ENCODE measurements at places on chromosomes 2 and 18.

DNA sequence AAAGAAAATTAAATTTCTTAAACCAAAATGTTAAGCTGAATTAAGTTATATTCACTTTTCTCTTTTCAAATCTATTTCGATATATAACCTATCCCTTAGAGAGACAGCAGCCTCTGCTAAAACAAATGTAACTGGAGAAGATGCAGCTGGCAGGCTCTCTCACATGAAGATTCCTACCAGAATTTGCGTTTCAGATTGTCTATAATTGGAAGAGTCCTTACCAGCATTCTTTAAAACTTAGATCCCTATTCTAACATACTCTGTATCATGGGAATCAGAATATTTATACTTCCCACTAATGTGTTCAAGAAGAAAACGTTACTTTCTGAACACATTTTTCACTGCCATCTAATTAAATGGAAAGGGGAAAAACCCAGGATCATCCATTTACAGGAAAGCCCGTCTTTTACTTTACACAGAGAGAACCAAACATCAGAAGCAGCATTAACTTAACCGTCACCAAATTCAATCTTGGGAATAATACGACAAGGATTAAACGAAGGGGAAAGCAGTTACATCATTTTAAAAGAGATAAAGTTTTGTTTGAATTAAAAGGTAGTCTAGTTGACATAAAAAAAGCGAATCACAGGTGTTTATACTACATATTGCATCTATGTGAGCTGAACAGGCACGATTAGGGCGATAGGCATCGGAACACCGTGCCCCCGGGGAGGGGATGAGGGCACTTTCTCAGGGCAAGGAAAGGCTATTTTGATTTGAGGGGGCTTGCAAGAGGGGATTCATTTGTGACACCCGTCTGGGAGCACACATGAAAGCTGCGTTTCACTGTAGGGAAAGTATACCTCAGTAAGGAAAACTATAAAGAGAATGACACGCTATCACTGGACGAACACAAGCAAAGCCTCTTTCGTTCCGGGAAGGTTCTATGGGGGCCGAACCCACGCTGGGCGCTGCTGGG is 1.3 kb downstream of the PTPN2 start:
- DNase-seq, result no peak

DNA sequence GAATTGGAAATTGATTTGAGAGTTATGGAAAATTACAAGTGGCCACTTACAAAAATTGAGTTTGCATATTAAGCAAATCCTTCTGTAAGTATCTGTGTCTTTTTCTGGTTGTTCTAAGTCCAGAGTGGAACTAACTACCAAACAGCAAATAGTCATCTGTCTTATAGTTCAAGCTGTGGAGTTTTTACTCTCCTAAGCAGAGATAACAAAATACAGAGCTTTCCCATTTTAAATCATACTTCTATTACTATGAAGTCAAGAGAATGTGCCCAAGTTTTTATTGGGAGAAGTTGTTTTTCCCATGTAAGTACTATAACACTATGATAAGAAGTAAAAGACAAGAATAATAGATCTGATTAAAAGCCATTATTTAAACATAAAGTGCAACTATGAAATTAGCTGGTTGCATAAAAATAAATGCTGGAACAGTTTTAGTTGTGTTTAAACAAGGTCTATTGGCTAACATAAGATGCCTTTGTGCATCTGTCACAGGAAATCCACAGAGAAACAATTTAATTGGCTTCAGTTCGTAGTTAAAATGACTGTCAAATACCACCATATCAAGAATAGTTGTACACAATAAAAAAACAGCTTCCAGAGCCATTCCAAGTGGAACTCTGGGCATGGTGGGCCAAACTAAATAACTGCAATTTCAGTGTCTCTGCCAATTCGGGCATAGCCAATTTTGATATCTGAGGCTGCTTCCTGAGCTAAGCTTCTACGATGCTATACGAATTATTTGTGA is 1467.4 kb upstream of the NXPH2 start:
- DNase-seq, result no peak

DNA sequence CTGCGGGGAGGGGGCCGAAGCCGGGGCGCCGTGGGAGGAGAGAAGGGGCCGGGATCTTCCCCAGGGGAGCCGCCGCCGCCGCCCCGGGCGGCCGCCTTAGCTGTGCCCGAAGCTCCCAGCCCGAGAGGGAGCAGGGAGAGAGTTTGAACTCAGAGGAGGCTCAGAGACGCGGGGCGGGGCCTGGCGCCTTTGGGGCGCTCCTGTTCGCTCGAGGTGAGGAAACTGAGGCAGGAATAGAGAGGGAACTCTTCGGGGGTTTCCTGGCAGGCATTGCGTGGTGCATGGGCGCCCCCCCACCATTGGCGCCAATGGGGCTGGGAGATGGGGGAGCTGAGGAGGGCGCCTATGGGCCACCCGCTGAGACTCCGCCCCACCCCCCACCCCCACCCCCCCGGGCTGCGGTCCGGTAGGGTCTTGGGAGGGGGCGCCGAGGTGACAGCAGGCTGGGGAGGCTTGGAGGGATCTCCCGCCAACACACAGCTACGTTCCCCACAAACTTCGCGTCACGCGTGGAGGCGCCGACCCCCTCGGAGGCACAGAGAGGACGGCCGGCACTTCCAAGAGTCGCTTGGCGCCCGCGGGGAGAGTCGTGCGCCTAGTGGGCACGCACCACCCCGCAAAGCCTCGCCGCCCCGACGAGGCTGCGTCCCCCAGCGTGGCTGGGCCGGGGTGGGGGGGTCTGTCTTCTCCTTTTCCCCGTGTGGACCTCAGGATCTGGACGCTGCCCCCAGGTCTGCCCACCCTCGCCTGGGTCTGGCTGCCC is 680 bp downstream of the CTDSP1 start:
- no peak for DNase-seq

GRCh38 chr2:50181212-50181611 is 850.7 kb downstream of the NRXN1 start:
- no peak for DNase-seq

DNA sequence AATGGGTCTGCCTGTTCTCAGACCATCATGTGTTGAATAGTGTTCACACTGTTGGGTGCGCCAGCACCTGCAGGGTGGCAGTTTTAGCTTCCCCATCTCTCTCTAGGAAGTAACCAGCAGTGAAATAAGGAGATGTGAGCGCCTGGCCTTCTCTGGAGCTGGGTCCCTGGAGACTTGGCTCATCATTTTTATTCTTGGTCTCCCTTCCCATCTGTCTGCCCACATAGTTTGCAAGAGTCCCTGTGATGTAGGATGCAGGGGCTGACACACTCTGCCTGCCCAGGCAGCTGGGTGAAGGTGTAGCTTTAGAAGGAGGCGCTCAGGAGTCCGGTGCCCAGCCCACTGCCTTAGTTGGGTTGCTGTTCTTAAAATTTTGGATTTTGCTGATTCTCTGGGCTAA is 172.2 kb downstream of the LDLRAD4 start:
- no peak for DNase-seq

DNA sequence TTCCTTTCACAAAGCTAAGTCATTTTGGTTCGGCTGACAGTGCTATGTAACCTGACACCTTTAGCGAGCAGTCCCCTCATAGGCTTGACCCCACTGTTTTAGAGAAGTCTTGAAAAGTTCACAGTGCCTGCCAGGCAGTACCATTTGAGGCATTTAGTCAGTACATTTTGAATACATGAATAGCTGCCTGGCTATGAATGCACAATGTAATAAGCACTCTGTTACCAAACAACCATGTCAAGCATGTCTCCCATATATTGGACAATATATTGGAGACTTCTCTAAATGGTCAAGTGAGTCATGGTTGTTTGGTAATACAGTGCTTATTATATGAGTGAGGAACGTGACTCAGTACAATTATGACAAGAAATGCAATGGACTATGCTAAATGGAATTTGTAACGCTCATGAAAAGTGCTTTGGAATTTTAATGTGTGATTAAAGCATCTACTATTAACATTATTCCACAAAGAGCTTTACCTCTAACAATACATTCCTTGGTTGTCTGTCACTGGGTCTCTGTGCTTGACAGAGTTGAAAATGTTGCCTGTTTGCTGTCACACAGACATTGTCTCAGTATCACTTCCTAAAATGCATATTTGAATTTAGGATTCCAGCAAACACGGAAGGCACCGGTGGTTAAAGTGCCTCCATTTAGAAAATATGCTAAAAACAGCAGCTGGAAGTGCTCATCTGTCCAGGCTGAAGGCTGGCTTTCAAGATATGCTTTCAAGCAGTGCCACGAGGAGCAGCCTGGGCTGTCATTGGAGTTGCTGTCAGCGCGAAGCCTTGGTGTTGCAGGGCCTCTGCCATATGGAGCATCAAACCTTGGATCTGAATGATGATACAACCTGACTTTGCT is 458.6 kb downstream of the FBXO15 start:
- no peak for DNase-seq

- DNase-seq, result no peak
Measured at GRCh38 chr2:136154384-136154783, 36.4 kb upstream of the CXCR4 start.

DNA sequence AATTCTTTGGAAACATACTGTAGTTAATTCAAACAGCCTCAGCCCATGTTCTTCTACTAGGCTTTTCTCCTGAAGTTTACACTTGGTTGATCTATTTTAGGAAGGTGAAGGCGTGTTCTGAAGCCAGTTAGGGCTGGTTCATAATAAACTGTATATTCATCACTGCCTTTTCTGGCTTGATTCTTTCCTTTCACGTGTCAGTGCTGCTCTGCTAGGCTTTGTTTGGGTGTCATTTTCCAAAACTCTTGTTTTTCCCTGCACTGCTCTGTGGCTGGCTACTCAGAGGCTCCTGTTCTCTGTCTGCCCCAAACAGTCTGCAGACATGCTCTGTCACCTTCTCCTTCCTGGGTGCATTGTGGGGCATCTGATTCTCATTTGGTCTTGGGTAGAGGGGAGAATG is 136.1 kb downstream of the PARD3B start:
- no peak for DNase-seq

DNA sequence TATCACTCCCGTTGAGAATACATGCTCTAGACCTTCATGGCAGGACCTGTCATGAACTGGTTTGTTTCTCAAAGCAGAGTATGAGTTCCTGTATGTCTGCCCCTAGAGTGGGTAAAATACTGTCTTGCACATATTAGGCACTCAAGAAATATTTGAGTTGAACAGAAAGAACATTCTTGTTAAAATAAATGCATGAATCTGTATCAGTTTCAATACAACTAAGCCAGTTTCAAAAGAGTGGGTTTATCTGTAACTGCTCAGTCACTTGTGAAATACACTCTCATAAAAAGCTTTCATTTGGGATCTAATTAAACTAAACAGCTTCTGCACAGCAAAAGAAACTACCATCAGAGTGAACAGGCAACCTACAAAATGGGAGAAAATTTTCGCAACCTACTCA is 69.2 kb downstream of the RFTN2 start:
- no peak for DNase-seq

DNA sequence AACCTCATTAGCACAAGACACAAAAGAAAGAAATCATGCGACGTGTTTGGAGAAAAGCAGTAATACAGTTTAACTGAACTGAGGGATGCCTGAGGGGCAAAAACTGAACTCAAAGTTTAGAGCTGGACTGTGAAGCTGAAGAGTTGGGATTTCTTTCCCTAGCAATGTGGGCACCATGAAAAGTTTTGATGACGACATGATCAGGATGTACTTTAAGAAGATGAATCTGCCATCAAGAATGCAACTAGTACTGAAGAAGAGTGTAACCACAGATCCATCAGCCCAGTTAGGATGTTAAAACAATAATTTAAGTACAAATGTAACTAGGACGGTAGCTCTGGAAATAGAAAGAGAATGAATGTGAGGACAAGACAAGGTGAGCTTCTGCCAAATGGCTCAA is 196.2 kb downstream of the VWC2L start:
- DNase-seq, result no peak

- DNase-seq, result no peak
Measured at GRCh38 chr18:59279722-59280121, 6.5 kb upstream of the RAX start.

- no peak for DNase-seq
Measured at GRCh38 chr18:26407736-26408601, 140.4 kb downstream of the KCTD1 start.

DNA sequence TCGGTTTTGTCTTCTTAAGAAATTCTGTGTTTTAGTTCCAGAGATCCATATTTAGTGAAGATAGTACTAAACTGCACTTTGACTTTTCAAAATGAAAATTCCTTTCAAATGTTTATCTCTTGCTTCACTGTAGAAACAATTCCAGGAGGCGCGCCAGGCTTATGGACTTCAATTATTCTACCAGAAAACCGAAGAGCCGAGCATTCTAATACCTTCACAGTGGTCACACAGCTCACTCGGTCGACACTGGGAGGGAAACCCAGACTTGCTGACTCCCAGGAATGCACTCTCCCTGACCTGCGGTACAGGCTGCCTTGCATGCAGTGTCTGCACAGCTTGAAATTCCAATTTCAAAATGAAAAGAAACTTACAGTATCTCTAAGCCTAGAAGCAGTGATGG is 119.9 kb upstream of the PIEZO2 start:
- no peak for DNase-seq

DNA sequence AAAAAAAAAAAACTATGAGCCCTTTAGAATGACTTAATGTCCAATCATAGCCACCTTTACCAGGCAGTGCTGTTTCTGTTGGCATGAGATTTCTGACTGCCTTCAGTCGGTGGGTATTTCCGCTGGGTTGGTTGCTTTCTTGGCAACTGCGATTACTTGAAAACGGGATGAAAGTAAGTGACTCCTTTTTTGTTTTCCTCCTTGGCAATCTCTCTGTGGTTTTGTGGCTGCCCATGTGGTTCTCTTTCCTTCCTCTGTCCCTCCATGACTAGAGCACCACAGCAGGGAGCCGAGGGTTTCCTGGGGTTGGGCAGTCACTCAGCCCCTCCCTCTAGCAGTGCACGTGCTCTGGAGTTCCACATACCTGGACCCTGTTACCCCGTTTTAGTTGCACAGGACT is 112.1 kb downstream of the KLHL29 start:
- DNase-seq, result no peak

DNA sequence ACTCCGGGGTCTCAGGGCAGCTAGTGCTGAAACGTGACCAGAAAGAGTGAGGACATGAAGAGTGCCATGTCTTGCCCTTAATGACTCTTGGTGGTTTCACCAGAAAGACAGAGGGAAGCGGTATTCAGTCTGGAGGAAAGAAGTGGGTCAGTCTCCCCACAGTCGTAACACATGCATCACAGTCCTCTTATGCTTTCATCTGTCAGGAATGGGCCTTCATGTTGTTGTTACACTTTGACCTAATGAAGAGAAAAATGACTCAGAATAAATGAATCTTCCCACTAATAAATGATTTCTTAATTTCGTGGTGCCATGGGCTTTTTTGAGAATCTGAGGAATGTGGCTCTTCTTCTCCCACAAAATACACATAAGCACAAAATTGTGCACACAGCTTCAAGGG is 103.2 kb downstream of the SLC8A1 start:
- no peak for DNase-seq

Data from T-helper 1 cell (primary cell).